Stimulated activated CD4-positive, alpha-beta T cell treated with anti-CD3 and anti-CD28 coated beads, TNF-alpha, amount 100 ng/mL, for 1 hour (primary cell): ENCODE measurements at places on chromosomes 4 and X.

DNA sequence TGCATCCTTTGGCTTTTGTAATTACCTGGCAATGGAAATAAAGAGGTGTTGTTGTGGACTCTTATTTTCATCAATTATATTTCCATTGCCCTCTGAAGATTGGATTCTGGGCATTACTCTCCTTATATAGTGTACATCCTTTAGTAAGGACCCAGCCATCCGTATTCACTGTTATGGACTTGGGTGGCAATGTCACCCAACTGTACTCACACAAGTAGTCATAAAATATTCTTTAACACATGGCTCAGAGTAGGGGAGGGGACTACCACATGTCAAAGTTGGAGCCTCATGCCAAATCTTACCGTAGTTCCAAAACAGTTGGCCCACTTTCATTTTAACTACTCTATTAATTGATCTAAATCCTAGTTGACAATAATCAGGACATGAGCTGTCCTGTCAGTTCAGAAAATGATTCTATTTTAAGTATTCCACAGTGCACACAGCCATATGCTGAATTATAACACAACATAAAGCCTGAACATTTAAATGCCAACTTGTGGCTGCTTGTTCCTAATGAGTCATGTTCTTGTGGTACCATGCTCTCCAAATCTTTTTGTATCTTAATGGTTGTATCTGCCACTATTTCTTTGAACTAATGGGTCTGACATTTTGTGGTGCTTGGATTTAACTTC, 4.9 kb downstream of the FRAS1 start:
- DNase-seq, result no peak

DNA sequence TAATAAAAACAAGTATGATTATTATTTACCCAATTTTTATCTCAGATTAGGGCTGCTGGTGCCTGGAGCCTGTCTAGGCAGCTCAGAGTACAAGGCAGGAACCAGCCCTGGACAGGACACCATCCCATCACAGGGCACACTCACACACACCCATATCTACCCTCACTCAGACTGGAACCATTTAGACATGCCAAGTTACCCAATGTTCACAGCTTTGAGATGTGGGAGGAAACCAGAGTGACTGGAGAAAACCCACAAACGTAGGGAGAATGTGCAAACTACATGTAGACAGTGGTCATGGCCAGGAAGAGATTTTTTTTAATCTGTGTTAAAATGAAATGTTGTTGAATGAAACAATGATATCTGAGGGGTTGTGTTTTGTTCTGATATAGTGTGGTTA, 35.7 kb upstream of the ADGRA3 start:
- DNase-seq, result no peak

DNA sequence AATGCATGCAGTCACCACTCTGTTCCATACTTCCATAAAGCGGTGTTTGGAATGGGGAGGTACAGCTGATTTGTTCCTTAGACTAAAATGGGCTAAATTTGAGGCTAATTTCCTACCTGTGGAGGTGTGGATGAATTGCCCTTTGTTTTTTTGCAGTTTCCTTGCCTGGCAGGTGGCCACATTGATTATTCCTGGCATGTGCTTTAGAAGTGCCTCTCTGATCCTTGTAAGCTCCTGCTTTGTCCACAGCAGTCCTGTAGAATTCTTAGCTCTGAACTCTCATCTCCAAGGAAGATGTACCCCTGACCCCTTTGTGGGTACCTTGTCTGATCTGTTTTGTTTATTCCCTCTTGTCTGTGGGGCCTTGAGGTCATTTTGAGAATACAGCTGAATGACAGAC, 136.8 kb downstream of the ADGRL3 start:
- no peak for DNase-seq

GRCh38 chr4:85611661-85612060, 136.7 kb downstream of the ARHGAP24 start:
- DNase-seq, result no peak

DNA sequence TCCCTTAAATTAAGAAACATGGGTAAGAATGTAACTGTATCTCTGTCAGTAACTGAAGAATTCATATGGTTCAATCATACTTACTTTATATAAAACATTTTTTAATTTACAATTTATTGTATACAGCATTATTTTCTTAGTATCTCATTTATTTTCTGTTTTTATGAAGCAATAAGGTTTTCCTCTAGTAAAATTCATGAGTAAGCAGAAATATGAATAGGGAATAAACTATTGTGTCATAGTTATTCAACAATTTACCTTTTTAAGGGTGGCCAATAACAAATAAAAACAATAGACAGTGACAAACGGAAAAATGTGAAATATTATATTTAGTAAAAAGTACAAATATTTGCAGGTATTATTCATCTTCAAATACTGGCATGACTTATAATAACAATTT, 624.4 kb downstream of the TECRL start:
- no peak for DNase-seq

- no peak for DNase-seq
Observed at GRCh38 chr4:1744552-1744951, 23.2 kb downstream of the TACC3 start.

- no peak for DNase-seq
Observed at GRCh38 chr4:113872426-113873260, 106.8 kb downstream of the ARSJ start.
